Kidney epithelial cell (primary cell): ENCODE measurements at places on chromosomes 16 and 17. TPM values are rescaled to one million over a fixed set of nuclear protein-coding genes. Genes with fewer than 3 reads are reported as not detected.

The MFSD11 gene
- 17.5 and 21.2 TPM in 2 replicates for total RNA-seq

The ZNF276 gene
- total RNA-seq, result 21.7 and 29.4 TPM in 2 replicates

The SPATA33 gene
- 6.6 and 10.0 TPM in 2 replicates for total RNA-seq

The SOX15 gene
- 1.8 and 3.4 TPM in 2 replicates for total RNA-seq

The CHST4 gene
- total RNA-seq, result not detected in 2 replicates

The DNAAF8 gene
- total RNA-seq, result 0.62 and 1.8 TPM in 2 replicates

The BCL6B gene
- total RNA-seq, result 0.08 TPM in 1 of 2 replicates, not detected in the other

The TNP2 gene
- total RNA-seq, result not detected in 2 replicates

The NPB gene
- total RNA-seq, result 1.2 and 1.9 TPM in 2 replicates

The FN3K gene
- total RNA-seq, result 5.8 and 12.1 TPM in 2 replicates

The ABHD15 gene
- total RNA-seq, result 6.4 and 8.3 TPM in 2 replicates

GRCh38 chr16:1890024-1890707, 18.2 kb upstream of the MEIOB start:
- DNase-seq, result no peak

DNA sequence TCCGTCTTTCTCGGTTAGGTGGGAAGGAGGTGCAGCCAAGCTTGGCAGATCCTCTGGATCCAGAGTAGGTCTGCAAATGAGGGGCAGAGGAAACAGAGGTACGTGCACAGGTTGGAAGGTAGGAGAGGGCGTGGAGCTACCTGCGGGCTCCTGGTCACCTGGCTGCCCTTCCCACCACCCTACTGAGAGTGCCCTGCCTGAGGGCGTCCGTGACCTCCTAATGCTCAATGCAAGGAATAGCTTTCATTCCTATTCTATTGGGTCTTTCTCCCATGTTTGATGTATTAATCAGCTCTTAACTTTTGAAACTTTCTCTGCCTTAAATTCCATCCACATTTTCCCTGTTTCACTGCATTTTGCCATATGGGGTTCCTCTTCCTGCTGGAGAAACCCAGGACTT, 44.6 kb downstream of the MYH13 start:
- no peak for DNase-seq

DNA sequence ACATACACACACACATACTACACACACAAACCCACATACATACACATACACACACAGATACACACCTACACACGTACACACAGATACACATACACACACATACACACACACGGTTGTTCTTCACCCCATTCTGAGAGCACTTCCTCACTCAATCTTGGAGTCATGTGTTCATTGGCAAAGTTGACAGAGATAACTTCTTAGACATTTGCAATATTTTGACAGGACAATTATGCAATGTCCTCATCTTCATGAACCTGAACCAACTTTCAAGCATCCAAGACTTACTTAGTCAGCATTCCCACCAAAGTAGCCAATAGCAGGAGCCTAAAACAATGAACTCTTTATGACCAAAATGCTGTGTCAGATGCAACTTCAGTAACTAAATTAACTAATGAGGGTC, 77.1 kb upstream of the DNAH17 start:
- no peak for DNase-seq

DNA sequence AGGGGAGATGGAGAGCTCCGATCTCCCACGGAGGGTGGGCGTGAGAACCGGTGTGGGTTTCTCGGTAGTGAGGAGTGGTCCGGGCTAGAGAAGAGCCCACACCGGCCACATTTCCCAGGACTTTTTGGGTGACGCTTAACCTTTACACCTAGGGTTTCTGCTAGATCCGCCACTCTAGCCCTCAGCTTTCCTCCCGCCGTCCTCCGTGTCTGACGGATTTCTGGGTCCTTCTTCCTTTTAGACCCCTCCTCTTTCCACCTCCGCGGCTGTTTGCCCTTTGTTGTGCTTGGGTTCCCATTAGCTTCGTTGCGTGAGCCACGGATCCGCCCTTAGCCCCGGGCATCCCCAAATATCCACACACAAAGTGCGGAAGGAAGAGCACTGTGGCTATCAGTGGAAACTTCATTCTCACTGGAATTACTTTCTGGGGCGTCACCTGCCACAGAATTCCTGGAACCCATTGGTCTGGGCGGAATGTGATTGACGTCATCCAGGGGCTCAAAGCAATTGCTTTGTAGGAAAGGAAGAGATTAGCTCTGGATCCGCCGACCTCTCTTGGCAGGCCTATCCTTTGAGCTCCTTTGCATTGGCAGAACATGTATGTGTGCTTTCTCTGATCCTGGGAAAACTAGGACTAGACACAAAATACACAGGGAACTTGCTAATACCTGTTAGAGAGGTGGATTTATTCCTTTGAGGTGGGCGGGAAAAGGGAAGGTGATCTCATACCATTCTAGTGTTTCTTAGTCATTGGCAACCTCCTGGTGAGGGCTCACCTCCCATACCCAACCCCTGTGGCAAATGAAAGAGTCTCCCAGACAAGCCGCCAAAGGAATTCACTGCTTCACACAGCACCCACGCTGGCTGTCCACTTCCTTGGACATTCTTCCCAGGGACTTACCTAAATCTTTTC, 654 bp downstream of the TNFAIP1 start:
- DNase-seq, result peak; percentile 86

DNA sequence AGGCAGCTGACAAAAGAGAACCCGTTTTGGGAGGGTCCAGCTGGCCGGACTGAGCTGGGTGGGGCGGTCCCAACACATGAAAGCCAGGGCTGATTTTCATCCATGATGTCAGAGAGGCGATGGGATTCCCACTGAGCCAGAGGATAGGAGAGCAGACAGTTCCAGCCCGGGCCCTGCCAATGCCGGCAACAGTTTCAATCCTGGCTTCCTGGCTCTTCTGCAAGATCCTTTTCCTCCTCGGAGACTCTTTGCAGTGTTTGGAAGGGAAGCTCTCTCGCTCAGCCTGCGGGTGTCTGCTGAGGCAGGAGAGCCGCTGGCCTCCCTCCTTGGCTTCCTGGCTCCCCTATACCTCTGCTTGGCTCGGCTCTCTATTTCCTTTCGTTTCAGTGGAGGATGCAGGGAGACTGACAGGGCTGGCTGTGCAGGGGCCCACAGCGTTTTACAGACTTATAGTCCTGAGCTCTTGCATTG, 145.5 kb upstream of the SOX9 start:
- no peak for DNase-seq

DNA sequence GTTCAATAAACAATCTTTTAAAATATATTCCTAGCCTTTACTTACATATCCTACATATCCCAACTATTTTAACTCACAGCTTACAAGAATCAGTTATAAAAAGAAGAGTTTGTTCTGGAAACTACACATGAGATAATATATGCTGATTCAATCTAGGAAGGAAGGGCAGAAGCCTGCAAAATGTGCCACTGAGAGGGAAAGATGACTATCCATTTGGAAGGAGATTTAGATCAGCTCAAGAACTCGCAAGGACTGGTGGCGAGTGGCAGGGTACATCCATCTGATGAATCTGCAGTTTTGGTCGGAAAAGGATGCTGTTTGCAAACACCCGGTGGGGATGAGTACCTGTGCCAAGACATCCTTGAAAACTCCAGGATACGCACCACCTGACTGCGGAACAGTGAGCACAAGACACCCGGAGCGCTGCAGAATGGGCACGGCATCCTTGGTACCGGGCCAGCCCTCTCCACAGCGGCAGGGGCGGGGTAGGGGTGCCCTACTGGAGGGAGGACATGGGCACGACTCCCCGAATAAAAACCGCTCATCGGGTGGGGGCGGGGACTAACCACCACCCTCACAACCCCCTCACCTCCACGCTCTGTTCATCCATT, 723 bp downstream of the TRIM37 start:
- no peak for DNase-seq

GRCh38 chr17:19017804-19018599, 13.4 kb upstream of the FAM83G start:
- DNase-seq, result no peak

GRCh38 chr16:67091906-67092566, 17.7 kb upstream of the PHAF1 start:
- DNase-seq, result no peak

GRCh38 chr17:17035920-17036523, 6.2 kb upstream of the MPRIP start:
- no peak for DNase-seq

- no peak for DNase-seq
These were observed 356.4 kb downstream of the WWOX start for GRCh38 chr16:78455861-78456260.

GRCh38 chr17:862582-862981, 80.4 kb downstream of the MRM3 start:
- no peak for DNase-seq

DNA sequence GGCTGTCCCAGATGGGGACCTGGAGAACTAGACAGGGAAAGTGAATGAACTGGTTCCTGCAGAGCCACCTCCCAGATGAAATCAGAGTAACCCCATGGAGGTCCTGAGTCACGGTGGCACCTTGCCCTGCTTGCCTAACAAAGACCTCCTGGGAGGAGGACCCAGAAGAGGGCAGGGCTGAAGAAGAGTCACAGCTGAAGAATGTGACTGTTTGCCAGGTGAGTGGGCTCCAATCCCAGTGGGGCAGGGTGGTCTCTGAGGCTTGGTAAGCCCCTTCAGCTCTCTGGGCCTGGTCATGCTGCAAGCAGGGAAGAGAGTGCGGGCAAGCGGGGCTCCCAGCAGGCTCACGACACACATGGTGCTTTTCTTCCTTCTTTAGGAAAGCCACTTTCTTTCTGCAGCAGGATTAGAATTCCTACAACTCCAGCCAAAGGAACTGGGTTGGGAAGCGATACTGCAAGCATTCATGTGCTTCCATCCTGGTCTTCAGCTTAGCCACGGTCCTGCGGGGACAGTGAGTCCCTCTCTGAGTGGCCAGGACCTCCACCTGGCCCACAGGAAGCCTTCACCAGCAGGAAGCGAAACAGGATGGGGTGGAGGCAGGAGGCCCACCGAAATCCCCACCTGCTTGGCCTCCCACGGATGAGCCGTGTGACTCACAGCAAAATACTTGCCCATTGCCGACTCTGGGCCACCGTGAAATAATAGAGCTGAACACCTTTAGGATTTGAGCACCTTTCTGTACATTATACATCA, 4.3 kb downstream of the C16orf74 start:
- DNase-seq, result peak; percentile 28

- peak; percentile 95 for DNase-seq
These were observed 28.7 kb upstream of the TNRC6A start for GRCh38 chr16:24700549-24701392.

GRCh38 chr17:59890720-59891119, 2.0 kb downstream of the TUBD1 start:
- DNase-seq, result no peak

- no peak for DNase-seq
These were observed 6.0 kb downstream of the CPSF4L start for GRCh38 chr17:73255671-73256181.
